ENCODE measurements at places on chromosomes 3 and 15.

DNA sequence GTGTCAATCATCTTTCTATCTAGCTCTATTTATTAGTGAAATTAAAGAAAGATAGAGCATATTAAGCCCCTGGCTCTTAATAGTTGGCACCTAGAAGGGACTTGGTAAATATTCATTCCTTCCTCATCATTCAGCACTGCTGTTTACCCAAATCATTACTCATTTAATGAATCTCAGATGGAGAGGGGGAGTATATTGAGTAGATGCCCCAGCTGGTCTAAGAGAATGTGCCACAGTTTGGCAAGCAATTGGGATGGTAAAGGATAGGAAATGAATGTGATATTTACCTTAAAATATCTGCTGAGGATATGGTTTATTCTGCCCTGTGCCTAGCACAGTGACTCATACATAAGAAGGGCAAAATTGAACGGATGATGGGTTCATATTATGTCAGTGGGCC, 6.0 kb downstream of the IL1RAP start:
- DNase-seq: no peak

- DNase-seq: peak; percentile 73
Measured at GRCh38 chr3:65785065-65785645, 253.6 kb downstream of the MAGI1 start.

GRCh38 chr3:106018102-106018501, 149.3 kb upstream of the CBLB start:
- no peak for DNase-seq

- DNase-seq: no peak
Measured at GRCh38 chr3:155960060-155960459, 89.6 kb downstream of the GMPS start.

GRCh38 chr3:122055215-122055614, at the start of gene CD86:
TSS of gene CD86 (plus strand) at chr3:122055362. CDS start at chr3:122055490, 128 bp downstream.
- DNase-seq: peak; percentile 95

GRCh38 chr15:58398071-58398470, 33.7 kb upstream of the LIPC start:
- no peak for DNase-seq

- peak; percentile 76 for DNase-seq
Measured at GRCh38 chr3:186209810-186210752, 101.2 kb upstream of the ETV5 start.

GRCh38 chr15:72146221-72146620, 28.0 kb downstream of the SENP8 start:
- no peak for DNase-seq

DNA sequence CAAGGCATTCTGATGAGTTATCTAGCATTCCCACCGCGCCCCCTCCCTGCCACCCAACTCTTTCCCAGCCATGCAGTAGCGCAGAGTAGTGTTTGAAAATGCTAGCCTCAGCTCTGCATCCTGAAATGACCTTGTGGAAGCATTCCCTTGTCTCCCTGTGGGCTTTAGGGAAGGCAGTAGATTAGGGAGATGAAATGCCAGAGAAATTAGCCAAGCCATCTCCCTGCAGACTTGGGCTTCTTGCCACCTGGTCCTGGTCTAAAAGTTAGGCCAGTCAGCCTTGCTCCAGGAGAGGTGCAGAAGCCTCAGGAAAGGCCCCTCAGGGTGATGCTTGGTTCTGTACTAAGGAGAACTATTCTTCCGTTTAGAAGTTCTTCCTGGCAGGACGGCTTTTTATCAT, 231.2 kb downstream of the CACNA2D3 start:
- DNase-seq: no peak

DNA sequence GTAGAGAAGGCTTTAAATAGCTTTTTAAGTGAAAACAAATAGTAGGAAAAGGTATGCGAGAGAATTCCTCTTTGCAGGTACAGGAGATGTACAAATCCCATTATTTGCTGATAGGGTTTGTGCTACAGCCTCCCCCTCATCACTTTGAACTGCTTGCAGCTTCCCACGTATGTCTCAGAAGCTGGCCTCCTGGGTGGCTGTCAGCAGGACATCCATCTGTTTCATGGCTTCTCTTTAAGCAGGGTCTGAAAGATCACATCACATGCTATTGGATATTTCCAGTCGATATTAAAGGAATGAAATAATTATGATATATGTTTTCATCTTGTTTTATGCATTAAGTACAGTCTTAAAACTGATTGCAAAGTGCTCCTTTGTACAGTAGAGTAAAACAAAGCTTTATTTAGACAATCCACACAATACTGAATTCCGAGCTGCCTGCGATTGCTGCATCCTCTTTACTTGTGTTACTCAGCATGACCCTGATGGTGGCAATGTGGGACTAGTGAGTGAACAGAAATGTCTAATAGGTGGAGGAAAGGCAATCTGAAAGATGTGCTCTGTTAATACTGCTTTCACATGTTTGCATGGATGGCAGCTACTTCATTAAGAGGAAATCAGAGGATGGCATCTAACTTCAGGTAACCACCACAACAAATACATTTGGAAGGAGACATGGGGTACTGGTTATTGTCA, 930.6 kb upstream of the SEMA6D start:
- DNase-seq: no peak

- no peak for DNase-seq
Measured at GRCh38 chr15:101045236-101045646, 126.1 kb downstream of the LRRK1 start.

DNA sequence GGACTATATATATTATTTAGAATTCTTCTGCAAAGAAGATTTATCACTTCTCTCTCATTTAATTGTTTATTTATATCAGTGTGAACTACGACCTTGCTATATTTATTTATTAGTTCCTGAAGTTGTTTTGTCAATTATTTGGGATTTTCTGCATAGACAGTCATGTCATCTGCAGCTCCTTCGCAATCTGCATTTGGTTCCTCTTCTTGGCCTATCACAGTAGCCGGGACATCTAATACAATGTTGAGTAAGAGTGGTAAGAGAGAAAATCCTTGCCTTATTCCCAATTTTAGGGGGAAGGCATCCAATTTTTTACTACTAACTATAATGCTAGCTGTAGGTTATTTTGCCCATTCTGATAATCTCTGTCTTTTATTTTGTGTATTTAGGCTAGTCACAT, 39.4 kb downstream of the FOXL2 start:
- DNase-seq: no peak

GRCh38 chr15:65033659-65034269, 4.3 kb upstream of the MTFMT start:
- DNase-seq: peak; percentile 93

DNA sequence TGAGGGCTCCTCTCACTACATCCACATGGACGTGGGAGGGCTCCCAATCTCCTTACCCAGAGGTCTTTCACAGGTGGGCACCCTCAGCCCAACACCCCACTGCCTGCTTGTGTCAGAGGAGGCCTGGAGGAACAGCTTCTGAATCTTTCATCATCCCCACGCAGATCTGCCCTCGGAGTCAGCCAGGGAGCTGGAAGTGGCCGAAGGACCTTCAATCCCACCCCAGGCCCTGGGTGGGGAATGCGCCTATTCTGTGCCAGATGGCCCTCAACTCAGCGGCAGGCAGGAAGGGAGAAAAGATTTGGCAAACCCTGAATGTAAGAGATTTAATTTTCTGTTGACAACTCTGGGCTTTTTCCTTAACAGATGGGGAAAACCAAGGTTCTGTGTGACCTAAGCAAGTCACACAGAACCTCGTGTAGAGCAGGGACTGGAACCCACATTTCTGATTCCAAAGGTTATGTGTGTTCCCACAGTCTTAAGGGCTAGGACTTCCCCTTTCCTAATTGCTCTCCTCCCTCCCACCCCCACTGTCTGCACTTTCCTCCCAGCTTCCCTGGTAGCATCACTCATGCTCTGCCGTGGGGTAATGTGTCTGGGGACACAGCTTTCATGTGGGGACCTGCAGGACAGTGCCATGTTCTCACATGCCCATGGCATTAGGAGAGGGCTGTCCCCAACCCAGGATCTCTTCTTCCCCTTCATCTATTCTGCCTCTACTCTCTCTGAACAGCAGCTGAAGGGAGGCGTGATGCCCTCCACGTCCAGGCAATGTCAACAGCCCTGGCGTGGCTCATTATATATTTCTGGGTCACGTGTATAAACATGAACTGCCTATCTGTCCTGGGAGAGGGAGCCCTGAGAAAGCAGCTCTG, 98.1 kb downstream of the SEMA5B start:
- DNase-seq: no peak

DNA sequence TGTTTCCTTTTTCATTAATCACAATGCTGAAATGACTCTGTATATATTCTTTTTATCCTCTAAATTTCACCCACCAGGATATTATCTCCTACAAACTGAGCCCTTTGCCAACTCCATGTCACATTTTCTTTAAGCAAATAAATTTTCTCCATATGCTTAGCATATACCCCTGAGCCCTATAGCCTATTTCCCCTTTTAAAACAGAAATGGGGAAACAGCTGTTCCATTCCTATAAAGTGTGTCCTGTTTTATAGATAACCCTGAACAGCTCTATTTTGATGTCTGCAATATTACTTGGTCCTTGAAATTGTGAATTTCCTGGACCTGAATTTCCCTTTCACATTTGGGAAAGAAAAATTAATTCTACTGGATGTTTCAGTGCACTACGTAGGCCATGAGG, 15.6 kb upstream of the FILIP1L start:
- DNase-seq: peak; percentile 56

GRCh38 chr3:55639896-55640765, 153.0 kb upstream of the WNT5A start:
- no peak for DNase-seq

GRCh38 chr3:166191411-166191810, 354.2 kb upstream of the BCHE start:
- DNase-seq: no peak

DNA sequence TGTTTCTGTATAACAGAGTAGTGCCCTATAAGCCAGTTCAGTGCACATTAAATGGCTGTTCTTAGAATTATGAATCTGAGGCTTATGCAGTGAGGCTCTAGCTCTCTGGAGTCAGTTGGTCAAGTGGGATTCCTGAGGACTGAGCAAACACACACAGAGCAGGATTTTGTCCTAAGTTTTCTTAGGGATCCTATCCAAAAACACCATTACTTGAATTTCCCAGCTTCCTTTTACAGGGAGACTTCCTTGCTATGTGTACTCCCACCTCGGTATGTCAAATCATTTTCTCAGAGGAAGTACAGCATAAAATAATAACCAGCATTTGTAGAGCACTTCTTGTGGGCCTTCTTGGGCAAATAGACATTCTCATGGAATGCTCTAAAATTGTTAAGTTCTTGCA, 63.1 kb upstream of the GOLGA6B start:
- no peak for DNase-seq

GRCh38 chr3:113747283-113748046, 630 bp downstream of the ATP6V1A start:
- peak; percentile 54 for DNase-seq

DNA sequence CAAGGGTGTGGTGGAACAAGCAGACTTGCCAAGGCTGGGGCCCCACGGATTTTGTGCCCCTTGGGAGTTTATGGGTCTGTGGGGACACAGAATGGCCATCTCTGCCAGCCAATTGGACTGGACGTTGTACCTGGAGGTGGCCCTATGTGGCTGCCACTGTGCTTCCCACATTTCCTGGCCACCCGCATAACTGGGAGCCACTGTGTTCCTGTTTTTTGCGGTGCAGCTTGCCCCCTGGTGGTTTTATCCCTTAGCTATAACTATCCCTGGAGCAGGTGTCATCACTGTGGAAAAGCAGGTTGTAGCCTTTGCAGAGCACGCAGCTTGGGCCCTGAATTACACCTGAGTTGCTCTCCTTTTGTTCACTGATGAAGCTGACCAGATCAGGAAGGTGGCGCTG, 306.3 kb downstream of the ZPLD1 start:
- no peak for DNase-seq

GRCh38 chr15:57085267-57085666, 166.8 kb downstream of the TCF12 start:
- no peak for DNase-seq

Data from Kasumi-1 (cell line).